ENCODE measurements at places on chromosomes 4 and X.
A peak's percentile ranks its signal among the peaks of the same experiment; 100 is the strongest.

- peak overlapping the region; percentile 75 for H3K27ac ChIP-seq
- no peaks in the 10 kb centered on the region for H3K27me3 ChIP-seq
- 0 out of 2 replicates have a peak overlapping the region, but pooled peaks have one; percentile 6 for H3K4me3 ChIP-seq
- H3K36me3 ChIP-seq, result no peaks in the 10 kb centered on the region
Measured at GRCh38 chrX:49166914-49167739, 4.6 kb downstream of the MAGIX start.

DNA sequence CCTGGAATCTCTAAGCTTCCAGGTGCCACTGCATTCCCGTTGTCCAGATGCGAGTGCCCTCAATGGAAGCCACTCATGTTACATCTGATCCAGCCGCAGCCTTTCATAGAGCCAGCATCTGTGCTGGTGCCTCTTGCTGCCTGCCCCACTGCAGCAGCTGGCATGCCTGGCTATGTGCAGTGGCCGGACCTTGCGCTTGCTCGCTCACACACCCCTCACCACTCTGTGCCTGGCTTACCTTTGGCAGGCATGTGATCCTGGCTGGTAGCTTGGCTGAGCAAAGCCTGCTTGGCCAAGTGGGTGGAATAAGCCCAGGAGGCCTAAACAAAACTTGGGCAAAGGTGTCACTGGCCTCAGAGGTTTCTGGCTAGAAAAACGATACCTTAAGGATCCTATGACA lies 59.5 kb upstream of the CDKN2AIP start:
- DNase-seq, result no peak
- no peaks in the 10 kb centered on the region for H3K36me3 ChIP-seq
- no peak overlapping the region for H3K27ac ChIP-seq
- no peak overlapping the region for H3K4me3 ChIP-seq

GRCh38 chrX:83510510-83511062 lies 2.5 kb downstream of the POU3F4 start:
- no peaks in the 10 kb centered on the region for H3K4me1 ChIP-seq
- H3K4me3 ChIP-seq, result no peak overlapping the region
- no peak overlapping the region for H3K27ac ChIP-seq

GRCh38 chr4:181677621-181678020 lies 565.6 kb upstream of the TENM3 start:
- no peak overlapping the region for H3K27ac ChIP-seq
- DNase-seq, result no peak
- H3K27me3 ChIP-seq, result no peaks in the 10 kb centered on the region
- H3K4me1 ChIP-seq, result peaks cover 8% of the 10 kb centered on the region
- no peak overlapping the region for H3K4me3 ChIP-seq
- H3K36me3 ChIP-seq, result no peaks in the 10 kb centered on the region

- no peak for DNase-seq
- peaks cover 27% of the 10 kb centered on the region for H3K36me3 ChIP-seq
- no peaks in the 10 kb centered on the region for H3K27me3 ChIP-seq
- H3K27ac ChIP-seq, result no peak overlapping the region
- H3K4me1 ChIP-seq, result 0 out of 2 replicates have a peak, but pooled peaks cover 7% of the 10 kb centered on the region
Measured at GRCh38 chr4:185381288-185382196, 14.2 kb downstream of the LRP2BP start.

GRCh38 chrX:47687263-47687662 lies 28.3 kb upstream of the UXT start:
- no peak overlapping the region for H3K27ac ChIP-seq
- H3K4me1 ChIP-seq, result no peaks in the 10 kb centered on the region

DNA sequence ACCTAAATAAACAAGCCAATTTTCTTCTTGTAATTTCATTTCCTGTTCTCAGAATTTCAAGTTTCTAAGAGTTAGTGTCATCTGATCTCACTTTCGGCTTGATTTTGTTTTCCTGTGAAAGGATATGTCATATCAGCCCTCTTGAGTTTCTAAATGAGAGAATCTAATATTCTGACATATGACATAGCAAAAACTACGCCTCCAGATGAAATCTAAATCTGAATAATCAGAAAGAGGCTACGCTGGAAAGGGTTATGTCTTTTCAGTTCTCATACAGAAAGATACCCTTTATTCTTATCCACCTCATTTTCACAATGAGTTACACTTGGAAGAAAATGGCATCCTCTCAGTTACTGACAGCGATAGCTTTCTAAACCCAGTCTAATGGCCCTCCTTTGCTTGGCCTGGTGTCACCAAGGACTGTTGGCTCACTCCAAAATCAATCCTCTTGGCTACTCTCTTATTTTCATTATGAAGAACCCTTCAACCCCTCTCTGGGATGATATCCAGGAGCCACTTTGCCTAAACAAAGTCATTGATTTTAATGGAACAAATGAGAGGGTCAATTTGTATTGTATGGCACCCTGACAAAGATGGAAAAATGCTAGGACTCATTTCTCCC lies 65.6 kb downstream of the ASB9 start:
- H3K27ac ChIP-seq, result no peak overlapping the region
- no peak for DNase-seq
- no peaks in the 10 kb centered on the region for H3K36me3 ChIP-seq
- H3K4me1 ChIP-seq, result no peaks in the 10 kb centered on the region
- no peak overlapping the region for H3K4me3 ChIP-seq

DNA sequence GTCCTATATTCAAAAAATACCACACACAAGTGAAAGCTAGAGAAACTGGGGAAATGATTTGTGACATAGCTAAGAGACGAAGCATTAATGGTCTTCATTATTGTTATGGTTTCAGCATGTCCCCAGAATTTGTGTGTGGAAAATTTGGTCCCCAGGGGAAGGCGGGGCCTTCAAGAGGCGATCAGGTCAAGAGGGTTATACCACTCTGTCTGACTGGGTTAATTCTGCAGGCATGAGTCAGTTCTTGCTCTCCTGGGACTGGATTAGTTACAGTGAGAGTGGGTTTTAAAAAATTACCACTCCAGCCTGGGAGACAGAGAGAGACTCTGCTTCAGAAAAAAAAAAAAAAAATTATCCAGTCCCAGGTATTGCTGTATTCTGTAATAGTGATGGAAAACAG lies 2.1 kb upstream of the MTNR1A start:
- peaks cover 15% of the 10 kb centered on the region for H3K27me3 ChIP-seq
- no peaks in the 10 kb centered on the region for H3K4me1 ChIP-seq
- no peak overlapping the region for H3K27ac ChIP-seq
- no peak overlapping the region for H3K4me3 ChIP-seq
- no peak for DNase-seq
- H3K36me3 ChIP-seq, result no peaks in the 10 kb centered on the region

DNA sequence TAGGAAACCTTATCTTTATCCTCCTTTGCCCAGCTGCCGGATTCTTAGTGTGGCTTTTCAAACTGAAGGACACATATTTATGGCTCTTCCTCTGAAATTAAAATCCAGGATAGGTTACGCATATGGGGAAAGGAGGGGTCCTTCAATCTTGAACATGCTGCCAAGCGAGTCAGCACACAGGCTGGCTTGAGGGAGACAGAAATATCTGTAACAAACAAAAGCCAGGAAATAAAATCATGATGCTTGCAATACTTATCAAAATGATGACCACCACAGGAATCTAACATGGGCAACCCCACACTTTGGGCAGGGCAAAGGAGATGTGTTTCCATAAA lies 196.4 kb upstream of the LDB2 start:
- no peaks in the 10 kb centered on the region for H3K36me3 ChIP-seq
- H3K27me3 ChIP-seq, result no peaks in the 10 kb centered on the region
- no peak overlapping the region for H3K27ac ChIP-seq
- no peak for DNase-seq
- no peak overlapping the region for H3K4me3 ChIP-seq

Data from SK-N-SH (cell line).